ENCODE measurements at places on chromosomes 2 and 18.

DNA sequence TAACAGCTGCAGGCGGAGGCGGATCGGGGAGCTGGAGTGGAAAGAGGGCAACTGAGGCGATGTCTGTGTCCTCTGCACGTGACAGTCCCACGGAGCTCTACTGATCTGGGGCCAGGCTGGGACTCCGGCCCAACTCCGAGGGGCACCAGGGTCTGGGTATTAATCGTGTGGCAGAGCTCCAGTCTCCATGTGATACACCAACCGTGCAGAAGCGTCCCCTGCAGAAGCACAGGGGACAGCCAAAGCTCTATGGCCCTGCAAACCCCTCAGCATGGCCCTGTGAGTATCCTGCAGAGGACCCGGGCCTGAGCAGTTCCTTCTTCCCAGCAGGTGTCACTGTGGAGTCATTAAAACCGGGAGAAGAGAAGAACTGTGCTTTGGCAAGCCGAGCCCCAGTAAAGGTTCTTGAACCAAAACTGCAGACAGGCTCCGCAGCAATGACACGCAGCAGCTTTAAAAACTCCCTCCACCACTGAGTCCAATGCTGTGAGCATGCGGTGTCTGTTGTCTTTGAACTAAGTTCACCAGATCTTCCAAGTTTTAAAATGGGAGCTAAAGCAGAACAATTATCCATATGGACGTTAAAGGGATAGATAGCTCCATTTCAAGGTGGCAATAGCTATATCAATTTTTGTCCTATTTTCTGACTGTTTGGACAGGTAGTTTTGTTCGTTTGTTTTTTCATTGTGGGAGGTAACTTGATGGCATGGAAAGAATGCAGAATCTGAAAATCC is 79.4 kb downstream of the TMEM182 start:
- no peak for DNase-seq

GRCh38 chr18:67938660-67939059 is 422.1 kb upstream of the DSEL start:
- DNase-seq: no peak

GRCh38 chr2:55865096-55865835 is 58.3 kb downstream of the EFEMP1 start:
- no peak for DNase-seq

GRCh38 chr18:31645411-31645810 is 39.0 kb downstream of the B4GALT6 start:
- DNase-seq: no peak

DNA sequence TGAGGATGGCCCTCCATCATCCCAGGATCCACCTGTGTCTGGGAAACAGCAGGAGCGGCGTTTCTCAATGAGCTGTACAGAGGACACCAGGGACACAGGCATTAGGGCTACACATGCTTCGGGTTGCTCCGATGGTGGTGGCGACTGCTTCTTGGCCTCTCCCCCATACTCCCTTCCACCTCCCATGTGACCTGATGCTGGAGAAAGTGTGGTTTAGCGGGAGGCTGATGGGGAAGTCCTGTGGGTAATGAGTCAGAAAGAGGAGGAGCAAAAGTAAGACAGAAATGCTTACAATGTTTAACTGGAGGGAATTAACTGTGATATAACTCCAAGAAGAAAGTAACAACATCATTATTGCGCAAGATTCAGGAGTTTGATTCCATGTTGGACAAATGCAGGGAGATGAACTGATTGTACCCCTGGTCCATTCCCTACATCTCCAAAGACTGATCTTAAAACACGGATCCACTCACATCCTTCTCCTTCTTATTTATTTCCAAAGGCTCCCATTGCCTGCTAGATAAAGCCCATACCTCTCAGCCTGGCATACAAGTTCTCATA is 186.6 kb downstream of the NRP2 start:
- DNase-seq: no peak

DNA sequence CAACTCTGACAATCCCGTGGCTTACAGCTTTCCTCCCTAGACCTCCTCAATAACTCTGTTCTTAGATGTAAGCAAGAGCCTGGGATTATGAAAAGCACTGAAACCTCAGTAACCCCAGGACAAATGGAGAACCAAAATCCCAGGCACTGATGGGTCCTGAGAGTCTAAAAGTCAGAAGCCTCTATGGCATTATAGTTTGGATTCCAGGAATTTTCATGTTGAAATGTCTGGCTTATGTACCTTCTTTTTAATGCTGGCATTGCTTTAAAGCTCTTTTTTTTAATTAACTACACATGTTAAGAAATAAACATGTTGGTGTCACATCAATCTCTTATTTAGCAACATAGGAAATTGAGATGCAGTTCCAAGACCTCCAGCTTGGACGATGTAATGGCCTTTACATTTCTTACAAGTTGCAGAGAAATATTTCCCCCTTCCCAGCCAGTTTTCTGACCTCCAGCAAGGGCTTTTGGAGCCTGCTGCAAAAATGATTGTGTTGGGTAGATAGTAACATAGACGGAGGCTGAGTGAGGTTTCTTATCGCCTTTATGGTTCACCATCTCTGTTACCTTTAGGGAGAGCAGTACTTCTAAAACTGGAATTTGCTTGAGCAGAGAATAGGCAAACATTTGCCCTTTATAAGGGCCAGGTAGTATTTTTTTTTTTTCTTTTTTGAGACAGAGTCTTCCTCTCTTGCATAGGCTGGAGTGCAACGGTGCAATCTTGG is 84.8 kb upstream of the RASGRP3 start:
- no peak for DNase-seq

- DNase-seq: no peak
Measured at GRCh38 chr2:222504719-222505118, 80.4 kb downstream of the SGPP2 start.

DNA sequence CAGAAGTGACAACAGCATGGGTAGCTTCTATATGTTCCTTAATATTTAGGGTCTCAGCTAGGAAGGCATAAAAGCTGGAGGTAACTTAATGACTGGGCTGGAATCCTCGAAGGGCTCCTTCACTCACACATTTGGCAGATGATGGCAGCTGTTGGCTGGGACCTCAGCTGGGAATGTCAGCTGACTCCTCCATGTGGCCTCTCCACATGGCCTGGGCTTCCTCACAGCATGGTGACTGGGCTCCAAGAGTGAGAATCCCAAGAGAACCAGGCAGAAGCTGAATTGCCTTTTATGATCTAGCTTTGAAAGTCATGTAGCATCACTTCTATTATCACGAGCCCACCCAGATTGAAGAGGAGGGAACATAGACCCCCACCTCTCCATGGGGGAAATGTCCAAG is 54.9 kb downstream of the TET3 start:
- no peak for DNase-seq

DNA sequence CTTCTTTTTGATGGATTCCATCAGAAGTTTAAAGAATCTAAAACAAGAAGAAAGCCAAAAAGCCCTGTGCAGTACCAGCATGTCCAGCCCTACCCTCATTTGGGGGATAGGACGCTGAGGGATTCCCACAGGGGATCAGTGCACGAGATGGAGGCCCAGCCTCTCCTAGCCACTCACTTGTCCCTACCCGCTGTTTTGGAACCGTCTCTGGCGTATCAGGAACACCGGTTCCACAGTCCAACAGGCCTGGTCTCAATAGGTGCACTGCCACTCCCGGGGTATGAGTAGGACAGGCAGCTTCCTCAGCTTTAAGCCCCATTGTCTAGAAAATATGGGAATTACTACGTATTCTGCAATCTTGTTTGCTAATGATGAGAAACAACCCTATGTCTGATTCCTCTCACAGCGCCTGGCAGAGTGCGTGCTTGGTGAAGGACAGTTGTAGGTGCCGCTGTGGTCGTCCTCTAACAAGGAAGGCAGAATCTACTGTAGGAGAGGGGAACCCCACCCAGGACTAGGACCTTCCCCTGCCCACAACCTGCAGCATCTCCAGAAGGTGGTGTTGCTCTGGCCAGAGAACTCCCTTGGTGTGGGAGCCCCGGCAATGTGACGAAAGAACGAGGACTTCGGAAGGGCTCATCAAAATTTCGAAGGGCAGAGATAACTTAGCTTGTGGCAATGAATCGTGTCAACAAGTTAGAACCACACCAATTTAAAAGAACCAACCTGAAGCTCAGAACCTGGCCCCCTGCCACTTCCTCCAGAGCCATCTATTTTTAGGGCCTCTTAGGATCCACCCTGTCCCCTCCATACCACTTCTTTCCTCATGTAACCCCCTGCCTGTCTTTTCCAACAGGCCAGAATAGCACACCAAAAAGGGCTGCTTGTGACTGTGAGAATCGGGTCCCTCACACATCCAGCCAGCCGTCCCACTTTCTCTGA is 71.7 kb downstream of the POLR1A start:
- no peak for DNase-seq

DNA sequence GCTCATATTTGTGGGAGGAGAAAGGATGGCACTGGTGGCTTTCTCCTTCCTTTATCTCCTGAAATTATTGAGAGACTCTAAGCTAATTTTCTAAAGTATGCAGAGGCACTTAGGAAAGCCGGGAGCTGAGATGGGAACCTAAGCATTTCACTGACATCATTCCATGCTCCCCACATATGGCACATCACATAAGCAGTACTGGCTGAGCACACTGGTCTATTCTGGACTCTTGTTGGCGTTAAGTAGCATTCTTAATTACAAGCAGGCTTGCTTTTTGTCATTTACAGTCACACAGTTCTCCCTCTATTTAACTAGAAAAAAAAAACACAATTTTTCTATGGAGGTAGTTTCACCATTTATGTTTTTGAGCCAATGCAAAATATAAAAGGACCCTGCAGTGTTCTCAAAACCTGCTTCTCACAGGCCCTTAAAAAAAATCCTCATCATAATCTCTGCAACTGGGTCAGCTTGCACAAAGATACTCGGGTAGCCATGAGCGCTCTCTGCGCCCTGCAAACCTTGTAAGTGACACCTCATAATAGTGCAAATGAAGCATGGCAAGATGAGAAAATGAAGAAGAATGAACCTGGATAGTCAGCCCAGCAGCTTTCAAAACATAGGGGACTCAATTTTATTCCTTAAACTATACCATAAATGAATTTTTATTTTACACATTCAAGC is 688.6 kb downstream of the NRXN1 start:
- DNase-seq: no peak
